ENCODE measurements at places on chromosomes 2 and 18. TPM values are rescaled to one million over a fixed set of nuclear protein-coding genes. Genes with fewer than 3 reads are reported as not detected.

Gene CCBE1
- 0.13 TPM for total RNA-seq

Gene ANO7
- 4.1 TPM for total RNA-seq

Gene AQP12A
- total RNA-seq, result not detected

Gene HOXD12
- not detected for total RNA-seq

Gene TSPYL6
- 8.8 TPM for total RNA-seq

Gene ERFE
- 6.5 TPM for total RNA-seq

Gene HOXD8
- total RNA-seq, result not detected

Gene GPR17
- not detected for total RNA-seq

Gene ACADL
- not detected for total RNA-seq

Gene RASGRP3
- 1.2 TPM for total RNA-seq

Gene EVA1A
- not detected for total RNA-seq

Gene CTDP1
- 15.1 TPM for total RNA-seq

Gene NOSTRIN
- total RNA-seq, result 50.9 TPM

Gene GAREM1
- total RNA-seq, result 0.33 TPM

Gene KCNG2
- not detected for total RNA-seq

Gene CELF4
- not detected for total RNA-seq

Gene TDRD15
- total RNA-seq, result 0.07 TPM

Gene RFTN2
- total RNA-seq, result not detected

Gene CAPN14
- total RNA-seq, result not detected

Gene ATP8B1
- total RNA-seq, result 0.20 TPM

Gene IL37
- not detected for total RNA-seq

Gene GNLY
- total RNA-seq, result not detected

Gene FOXI3
- total RNA-seq, result not detected

Gene TCF7L1
- 0.13 TPM for total RNA-seq

Gene SDC1
- total RNA-seq, result 2.7 TPM
